Activated CD8-positive, alpha-beta T cell treated with anti-CD3 and anti-CD28 coated beads, Interleukin-2, amount 10 ng/mL, durations not matched to agents 7 days and 5 days (primary cell): ENCODE measurements at places on chromosomes 16 and 17.

GRCh38 chr16:75318737-75319136 lies 67.3 kb upstream of the BCAR1 start:
- no peak for DNase-seq

DNA sequence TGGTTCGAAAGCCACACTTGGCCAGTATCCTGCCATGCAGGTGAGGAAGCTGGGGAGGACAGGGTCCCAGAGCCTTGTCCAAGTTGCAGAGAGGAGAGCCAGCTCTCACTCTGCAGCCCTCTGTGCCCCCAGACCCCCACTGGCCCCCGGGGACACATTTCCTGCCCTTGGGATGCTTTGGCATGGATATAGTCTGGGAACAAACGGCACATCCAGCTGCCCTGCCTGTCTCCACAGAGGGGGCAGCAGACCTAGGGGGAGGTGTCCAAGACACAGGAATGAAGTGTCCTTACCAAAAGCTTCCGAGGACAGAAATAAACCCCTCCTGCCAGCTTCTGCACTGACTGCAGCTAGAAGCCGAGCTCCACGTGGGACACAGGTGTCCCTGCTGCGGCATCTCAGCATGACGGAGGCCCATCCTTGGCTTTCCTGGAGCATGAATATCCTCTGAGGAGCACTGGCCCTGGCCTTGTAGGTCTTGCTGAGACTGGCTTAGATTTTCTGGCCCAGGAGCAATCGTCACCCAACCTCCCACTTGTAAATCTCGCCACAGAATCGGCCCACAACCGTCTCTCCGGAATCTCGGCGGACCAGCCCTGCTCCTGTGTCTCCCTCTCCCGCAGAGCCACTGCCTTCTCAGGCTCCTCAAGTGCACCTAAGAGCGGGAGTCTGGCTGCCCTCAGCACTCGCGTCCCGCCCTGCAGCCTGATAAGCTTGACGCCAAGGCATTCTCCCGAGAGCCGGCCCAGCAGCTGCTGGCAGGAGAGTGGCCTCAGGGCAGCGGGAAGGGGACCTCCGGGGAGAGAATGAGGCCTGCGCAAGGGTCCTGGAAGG lies 1.1 kb upstream of the CAPN15 start:
- DNase-seq, result peak; percentile 42

- DNase-seq, result no peak
Measured at GRCh38 chr17:61368832-61369450, 30.7 kb upstream of the TBX2 start.

GRCh38 chr16:85374571-85374872 lies 238.6 kb upstream of the GSE1 start:
- DNase-seq, result no peak

- no peak for DNase-seq
Measured at GRCh38 chr16:67674851-67675578, 8.4 kb downstream of the C16orf86 start.
